ENCODE measurements at places on chromosomes 11 and 22.

DNA sequence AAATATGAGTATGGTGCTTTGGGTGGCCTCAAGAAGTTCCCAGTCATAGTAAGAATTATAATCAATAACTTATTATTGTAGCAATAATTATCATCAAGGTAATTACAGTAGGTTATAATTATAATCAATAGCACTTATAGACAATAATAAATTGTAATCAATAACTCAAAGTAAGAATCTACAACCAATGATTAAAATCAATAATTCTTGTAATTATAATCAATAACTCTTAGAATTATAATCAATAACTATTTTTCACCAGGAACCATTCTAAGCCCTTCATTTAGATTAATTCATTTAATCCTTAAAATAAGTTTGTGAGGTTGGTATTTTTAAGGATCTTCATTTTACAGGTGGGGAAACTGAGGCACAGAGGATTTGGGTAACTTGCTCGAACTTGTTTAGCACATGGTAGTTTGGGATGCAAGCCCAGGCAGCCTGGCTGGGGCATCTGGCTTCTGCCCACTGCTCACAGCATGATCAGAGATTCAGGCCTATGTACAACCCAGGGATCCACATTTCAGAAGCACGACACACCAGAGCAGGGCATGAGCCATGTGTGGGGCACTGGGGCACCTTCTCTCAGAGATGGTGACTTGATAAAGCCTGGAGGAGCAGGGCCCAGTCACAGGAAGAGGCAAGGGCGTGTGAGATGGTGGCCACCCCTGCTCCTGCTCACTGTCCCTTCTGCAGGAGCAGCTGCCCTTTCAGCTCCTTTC is 46.6 kb downstream of the SLC1A2 start:
- no peak for DNase-seq

DNA sequence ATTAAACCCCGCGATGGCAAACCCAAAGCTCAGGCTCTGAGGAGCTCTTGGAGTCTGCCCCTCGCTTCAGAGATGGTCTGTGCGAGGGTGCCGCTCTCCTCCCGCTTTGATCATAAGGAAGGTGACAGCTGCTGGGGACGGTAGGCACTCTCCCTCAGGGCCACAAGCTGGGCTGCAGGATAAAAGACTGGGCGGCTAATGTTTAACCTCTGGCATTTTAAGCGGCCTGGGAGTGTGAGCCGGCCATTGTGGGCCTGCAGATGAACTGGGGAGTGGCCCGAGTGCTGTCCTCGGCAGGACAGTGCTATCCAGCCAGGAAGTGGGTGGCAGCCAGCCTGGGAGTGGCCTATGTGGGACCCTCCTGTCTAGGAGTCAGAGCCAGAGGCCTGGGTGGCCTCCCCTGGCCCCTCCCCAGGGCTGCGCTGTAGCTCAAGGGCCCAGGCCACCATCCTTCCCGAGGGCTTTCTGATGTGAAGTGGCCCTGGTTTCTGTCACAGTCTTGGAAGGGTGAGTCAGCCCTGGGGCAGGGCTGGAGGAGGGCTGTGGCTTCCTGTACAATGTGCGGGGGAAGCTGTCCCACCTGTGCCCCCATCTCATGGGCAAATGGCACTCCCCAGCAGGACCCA is 58.7 kb upstream of the PRODH start:
- no peak for DNase-seq

DNA sequence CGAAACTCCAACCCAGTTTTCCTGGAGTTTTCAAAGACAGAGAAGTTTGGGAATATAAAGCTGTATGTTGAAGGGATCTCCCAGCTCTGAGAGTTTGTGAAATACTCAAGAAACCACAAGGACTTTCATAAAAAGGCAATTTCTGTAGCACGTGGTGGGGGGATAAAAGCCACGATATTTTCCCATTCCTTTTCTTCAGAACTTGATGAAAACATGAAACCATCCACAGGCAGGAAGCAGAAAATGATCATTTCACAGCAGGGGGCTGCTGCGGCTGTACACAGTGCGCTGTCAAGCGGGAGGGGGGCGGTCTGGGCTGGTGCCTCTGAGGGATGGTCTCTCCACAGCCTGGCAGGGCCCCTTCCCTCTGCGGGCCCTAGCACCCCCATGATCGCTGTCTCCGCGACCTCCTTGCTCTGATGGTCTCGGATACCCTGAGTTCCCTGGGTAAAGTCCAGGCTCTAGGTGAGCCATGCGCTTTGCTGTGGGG is 423.2 kb downstream of the MN1 start:
- DNase-seq, result no peak

DNA sequence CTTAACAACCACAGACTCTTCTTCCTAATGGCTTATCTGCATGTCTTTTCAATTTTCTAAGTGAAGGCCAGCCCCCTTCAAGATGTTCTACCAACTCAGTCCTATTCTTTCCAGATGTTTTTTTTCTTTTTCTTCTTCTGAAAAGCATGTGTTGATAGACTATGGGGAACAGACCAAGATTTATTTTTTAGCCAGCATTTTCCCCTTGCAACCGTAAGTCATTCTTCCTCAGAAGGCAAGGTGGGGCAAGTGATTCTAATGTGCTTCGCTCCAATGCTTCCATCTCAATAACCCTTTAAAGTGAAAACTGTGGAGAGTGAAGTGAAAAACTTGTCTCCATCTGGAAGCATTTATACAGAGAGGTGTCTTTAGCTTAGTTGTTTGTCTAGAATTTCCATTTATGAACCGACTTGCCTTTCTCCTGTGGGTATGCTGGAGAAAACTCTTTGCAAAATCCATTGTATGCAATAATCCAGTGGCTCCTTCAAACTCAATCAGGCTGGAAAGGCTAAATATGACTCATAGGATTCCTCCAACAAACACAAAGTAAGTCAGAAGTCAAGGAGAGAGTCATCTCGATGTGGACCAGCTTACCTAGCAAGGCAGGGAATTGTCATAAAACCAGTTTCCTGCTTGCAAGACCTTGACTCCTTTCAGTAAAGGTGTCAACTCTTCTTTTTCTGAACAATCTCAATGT is 83.7 kb downstream of the MAML2 start:
- no peak for DNase-seq

- no peak for DNase-seq
Observed at GRCh38 chr11:130145975-130146776, 13.4 kb upstream of the ST14 start.

DNA sequence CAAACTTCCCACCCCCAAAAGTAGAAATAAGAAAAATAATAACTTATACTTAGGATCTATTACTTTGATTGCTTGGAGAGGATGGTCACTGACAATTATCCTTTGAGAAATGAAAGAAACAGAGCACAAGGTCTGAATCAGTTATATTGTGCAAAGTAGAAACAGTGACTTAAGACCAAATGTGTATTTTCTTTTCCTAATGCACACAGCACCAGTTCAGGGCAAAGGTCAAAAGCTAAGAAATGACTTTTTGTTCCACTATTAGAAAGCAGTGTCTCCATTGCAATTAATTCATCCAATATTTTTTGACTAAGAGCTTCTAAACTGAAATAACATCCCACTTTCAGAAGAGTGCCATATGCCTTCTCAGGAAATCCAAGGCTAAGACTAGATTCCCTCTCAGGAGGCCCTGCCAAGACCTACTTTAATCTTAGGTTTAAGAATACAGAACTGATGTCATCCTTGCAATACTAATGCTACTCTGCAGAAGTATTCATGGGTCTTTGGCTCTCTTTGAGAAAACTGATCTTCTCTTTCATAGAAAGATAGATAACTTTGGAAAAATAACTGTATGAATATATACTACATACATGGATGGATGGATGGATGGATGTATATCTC is 147.0 kb downstream of the APOL5 start:
- DNase-seq, result no peak

DNA sequence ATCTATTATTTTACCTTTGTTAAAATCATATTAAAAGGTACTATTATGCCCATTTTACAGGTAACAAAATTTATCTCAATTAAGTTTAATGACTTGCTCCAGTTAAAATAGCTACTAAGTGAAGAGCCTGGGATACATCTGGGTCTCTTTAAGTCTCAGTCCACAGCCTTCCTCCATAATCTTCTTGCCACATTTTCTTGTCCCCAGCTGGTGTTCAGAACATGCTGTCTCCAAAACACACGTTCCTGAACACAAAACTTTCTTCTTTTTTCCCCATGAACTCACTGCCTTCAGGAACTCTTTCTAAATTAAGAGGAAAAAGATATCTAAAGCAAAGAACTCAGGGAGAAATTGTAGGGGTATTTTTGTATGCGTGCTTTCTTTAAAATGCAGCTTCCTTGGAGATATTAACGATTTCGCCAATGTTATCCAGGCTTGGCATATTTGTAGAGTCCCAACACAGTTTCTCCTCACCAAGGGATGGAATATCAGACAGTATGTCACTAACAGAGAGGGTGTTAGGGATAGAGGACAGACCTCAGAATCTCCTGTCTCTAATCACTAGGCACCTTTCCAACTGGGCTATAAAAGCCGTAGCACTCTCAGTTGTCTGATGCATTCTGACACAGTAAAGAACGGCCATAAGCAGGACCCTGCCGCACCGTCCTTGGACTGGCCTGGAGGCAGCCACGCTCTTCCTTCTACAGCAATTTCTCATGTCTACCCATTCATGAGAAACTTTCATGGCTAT is 232.8 kb upstream of the BLID start:
- no peak for DNase-seq

DNA sequence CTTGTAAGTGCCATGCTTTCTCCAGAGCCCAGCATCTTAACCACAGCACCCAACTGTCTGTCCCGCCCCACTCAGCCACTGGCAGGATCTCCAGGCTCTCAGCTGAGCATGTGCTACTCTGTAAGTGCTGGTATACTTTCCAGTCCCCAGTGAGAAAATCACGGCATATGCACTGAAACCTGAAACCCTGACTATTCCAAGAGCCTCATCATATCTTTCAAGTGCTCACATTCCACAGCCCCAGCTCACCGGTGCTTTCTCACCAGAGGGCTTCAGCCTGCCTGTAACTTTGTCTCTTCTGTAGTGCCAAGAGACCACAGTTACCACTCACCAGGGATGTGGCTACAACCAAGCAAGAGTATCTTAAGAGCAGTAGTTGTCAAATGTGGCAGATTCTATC is 24.4 kb upstream of the PAMR1 start:
- no peak for DNase-seq

DNA sequence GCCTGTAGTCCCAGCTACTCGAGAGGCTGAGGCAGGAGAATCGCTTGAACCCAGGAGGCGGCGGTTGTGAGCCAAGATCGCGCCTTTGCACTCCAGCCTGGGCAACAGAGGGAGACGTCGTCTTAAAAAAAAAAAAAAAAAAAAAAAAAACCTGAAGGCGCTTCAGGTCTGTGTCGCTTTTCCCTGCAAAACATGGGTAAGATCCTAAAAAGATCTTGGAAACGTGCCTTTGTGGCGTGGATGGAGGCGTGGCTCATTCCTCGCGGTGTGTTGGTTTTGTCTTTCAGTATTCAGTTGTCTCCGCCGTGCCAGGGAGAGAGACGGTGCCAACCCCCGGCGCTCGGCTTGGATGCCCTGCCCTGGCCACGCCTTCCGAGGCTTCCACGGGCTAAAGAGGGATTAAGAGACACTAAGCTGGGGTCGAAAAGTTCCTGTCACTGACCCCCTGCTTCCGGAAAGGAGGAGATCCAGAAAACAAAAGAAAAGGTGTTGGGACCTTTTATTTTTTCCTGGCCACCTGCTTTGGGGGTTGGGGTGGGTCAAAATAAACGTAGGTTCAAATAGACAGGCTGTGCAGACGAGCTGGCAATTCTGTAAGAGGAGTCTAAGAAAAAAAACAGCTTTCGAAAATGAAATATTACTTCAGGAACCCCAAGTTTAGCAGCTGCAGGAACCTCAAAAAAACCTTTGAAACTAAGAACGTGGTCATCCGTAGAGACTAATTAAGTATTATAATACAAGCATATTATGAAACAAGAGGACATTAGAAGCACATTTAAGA is 1.1 kb upstream of the SLC35F2 start:
- DNase-seq, result peak; percentile 30

GRCh38 chr11:65340226-65340625 is 6.6 kb downstream of the DPF2 start:
- no peak for DNase-seq
